ENCODE measurements at places on chromosomes 1 and 21. TPM values are rescaled to one million over a fixed set of nuclear protein-coding genes. Genes with fewer than 3 reads are reported as not detected.

KIF2C gene
- total RNA-seq: 3.3 TPM

VCAM1 gene
- total RNA-seq: 0.72 TPM

PGLYRP3 gene
- total RNA-seq: 34.2 TPM

CD5L gene
- not detected for total RNA-seq

MAN1C1 gene
- 7.3 TPM for total RNA-seq

SGIP1 gene
- total RNA-seq: 0.72 TPM

CAPZA1 gene
- total RNA-seq: 218 TPM

SOX13 gene
- 10.1 TPM for total RNA-seq

ADAMTS5 gene
- 6.1 TPM for total RNA-seq

NTMT2 gene
- total RNA-seq: not detected

RHBDL2 gene
- total RNA-seq: 5.9 TPM

DNA sequence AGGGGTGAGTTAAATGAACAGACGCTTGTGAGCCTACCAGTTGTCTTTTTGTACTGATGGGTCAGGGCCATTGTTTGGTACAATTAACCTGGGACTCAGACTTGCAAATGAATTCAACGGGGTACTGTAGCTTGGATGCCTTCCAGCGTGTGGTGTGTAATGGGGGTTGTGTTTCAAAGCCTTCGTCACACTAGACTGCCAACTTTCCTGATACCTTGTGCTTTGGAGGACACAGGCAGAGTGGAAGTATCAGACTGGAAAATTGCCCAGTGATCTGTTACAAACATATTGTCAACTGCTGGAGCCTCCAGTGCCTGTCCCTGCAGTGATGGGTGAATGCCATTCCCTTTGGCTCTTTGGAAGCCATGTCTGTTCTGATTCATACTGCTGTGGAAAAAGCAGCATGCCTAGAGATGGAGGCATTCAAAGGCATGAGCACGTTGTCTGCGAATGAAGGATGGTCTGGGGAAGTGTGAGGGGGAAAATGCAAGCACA, 384.5 kb downstream of the LMX1A start:
- no peak for DNase-seq

- DNase-seq: peak; percentile 34
Measured at GRCh38 chr1:21966247-21967000, 10.4 kb upstream of the CELA3B start.

GRCh38 chr21:34619841-34620665, 5.1 kb upstream of the RCAN1 start:
- peak; percentile 20 for DNase-seq

- DNase-seq: no peak
Measured at GRCh38 chr21:39094847-39095579, 88.2 kb downstream of the PSMG1 start.

DNA sequence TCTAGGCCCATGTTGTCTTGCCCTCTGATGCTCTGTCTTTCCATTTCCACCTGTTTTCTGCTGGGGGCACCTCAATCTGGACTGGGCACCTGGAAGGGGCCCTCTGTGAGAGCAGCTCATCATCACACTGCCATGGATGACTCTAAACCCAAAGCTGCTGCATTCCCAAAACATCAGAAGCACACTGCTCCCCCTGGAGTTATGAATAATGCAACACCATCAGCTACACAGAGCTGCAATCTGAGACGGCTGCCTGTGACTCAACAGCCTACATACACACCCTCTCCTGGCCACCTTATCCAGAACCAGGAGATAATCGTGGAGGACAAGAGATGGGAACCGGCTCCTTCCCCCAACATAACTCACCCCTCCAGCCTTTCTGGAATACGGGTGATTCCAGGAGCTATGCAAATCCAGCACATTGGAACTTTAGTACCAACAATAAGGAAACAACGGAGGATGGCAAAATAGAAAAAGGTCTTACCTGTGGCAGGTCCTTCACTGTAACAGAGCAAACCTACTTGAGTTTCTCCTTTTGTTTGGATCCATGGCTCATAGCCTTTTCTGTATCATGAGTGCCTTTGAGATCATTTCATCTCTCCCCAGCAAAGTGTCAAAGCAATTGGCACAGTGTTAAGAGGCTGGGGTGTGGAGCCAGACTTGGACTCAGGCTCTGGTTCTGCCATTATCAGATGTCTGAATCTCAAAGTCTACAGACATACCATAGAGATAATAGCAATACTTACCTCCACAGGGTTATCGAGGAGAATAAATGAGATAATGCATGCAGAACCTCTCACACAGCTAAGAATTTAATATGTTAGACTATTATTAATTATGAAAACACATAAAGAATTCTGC, 29.3 kb downstream of the AK2 start:
- DNase-seq: no peak

DNA sequence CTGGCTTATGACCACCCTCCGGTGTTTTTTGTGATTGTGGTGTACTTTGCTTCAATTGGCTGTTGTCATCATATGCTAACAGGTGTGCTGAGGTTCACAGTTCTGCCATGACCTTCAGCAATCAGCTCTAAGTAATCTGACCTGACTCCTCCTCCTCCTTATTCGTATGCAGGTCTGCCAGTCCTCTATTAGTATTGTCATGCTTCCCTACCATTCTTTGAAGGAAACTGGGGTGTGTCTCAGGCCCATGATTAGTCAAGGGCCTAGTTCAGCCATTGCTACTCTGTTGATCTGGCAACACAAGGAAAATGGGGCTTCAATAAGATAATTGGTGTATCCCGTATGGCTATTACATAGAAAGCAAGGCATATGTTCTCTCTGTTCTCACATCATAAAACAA, 332.3 kb upstream of the DPYD start:
- no peak for DNase-seq

GRCh38 chr1:221845650-221846371, 103.9 kb upstream of the DUSP10 start:
- DNase-seq: no peak

GRCh38 chr1:109299558-109300343, 7.1 kb downstream of the MYBPHL start:
- DNase-seq: no peak

DNA sequence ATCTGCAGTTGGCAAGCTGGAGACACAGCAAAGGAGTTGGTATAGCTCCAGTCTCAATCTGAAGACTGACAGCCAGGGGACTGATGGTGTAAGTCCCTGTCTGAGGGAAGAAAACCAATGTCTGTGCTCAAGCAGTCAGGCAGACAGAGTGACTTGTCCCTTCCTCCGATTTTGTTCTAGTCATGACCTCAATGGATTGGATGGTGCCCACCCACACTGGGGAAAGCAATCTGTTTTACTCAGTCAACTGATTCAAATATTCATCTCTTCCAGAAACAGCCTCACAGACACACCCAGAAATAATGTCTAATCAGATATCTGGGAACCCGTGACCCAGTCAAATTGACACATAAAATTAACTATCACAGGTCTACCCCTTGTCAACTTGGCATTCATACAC, 11.9 kb upstream of the MRPL39 start:
- no peak for DNase-seq

GRCh38 chr1:234135501-234135900, 231.0 kb downstream of the SLC35F3 start:
- no peak for DNase-seq

DNA sequence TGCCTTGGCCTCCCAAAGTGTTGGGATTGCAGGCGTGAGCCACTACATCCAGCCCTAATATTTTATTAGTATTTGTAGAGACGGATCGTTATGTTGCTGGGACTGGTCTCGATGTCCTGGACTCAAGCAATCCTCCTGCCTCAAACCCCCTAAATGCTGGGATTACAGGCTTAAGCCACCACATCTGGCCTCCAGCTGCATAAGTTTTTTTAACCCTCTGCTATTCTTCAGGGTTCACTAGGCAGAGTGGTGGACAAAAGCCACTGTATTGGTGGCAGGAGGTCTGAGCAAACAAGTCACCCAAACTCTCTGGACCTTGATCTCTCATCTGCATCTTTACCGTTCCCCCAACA, 10.1 kb upstream of the CLIC4 start:
- no peak for DNase-seq

DNA sequence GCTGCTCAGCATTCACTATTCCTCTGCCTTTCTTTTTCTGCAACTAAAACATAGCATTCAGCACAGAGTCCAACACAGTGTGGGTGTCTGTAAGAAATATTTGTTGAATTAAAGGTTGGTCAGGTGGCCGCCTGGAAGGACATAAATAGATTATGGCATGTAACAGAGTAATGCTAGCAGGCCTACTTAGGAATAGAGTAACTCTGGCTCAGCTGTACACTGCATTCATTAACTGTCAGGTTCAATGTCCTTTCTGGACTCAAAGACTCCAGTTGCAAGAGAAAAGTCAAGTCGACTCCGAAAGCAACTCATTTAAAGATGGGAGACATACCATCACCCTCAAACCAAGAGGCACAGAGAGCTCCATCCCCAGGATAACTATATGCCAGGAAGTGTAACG, 116.0 kb downstream of the LMX1A start:
- no peak for DNase-seq

GRCh38 chr1:224864006-224864405, 65.5 kb upstream of the DNAH14 start:
- DNase-seq: no peak

GRCh38 chr1:151828921-151829320, 2.7 kb downstream of the RORC start:
- no peak for DNase-seq

- no peak for DNase-seq
Measured at GRCh38 chr1:22517956-22518355, 45.3 kb upstream of the EPHA8 start.

DNA sequence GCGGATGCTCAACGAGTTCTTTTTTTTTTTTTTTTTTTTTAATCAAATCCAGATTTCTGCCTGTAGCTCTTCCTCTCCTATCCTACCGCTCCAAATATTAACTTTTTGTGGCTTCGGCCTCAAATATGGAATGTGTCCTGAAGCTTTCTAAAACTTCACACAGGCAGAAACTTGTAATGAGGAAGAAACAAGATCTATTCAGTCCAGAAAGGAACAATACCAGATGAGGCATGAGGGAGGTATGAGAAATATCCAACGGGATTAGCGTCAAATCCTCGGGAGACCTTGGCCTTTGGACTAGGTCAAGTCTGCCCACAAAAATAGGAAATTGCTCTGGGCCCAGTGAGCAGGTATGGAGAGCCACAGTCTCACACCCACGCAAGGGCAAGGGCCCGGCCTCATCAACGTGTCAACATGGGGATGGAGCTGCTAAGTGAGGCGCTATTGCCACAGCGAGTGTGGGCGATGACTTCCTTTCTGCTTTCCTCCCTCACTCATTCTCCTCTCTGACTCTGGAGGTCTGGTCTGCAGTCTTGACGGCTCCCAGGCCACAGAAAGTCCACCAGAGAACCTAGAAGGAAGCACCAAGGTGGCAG, 66.6 kb downstream of the BCAR3 start:
- DNase-seq: no peak

- DNase-seq: no peak
Measured at GRCh38 chr21:39392981-39393380, 44.1 kb upstream of the HMGN1 start.

- DNase-seq: no peak
Measured at GRCh38 chr21:34148826-34149558, 75.6 kb downstream of the MRPS6 start.

GRCh38 chr21:42754270-42754933, 101.0 kb downstream of the PDE9A start:
- DNase-seq: no peak

DNA sequence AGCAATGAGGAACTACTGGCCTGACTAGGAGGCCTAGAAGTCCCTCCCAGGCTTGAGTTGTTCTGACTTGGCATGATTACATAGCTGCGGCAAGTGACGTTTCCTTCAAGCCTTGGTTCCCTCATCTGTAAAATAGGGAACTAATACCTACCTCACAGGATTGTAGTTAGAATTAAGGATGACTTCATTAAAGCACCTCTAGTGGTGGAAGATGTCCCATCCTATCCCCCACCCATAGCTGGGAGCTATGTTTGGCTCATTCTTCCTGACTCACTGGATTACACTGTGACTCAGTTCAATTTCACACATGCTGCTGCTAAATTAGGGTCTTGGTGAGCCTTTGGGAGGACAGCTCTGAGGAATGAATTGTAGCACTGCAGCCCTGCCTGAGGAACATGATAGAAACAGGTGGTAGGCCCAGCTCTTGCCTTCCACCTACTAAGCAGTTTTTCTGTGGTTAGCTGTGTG, 6.0 kb upstream of the SHISA4 start:
- DNase-seq: no peak

GRCh38 chr1:10178597-10179405, 31.6 kb upstream of the KIF1B start:
- no peak for DNase-seq

DNA sequence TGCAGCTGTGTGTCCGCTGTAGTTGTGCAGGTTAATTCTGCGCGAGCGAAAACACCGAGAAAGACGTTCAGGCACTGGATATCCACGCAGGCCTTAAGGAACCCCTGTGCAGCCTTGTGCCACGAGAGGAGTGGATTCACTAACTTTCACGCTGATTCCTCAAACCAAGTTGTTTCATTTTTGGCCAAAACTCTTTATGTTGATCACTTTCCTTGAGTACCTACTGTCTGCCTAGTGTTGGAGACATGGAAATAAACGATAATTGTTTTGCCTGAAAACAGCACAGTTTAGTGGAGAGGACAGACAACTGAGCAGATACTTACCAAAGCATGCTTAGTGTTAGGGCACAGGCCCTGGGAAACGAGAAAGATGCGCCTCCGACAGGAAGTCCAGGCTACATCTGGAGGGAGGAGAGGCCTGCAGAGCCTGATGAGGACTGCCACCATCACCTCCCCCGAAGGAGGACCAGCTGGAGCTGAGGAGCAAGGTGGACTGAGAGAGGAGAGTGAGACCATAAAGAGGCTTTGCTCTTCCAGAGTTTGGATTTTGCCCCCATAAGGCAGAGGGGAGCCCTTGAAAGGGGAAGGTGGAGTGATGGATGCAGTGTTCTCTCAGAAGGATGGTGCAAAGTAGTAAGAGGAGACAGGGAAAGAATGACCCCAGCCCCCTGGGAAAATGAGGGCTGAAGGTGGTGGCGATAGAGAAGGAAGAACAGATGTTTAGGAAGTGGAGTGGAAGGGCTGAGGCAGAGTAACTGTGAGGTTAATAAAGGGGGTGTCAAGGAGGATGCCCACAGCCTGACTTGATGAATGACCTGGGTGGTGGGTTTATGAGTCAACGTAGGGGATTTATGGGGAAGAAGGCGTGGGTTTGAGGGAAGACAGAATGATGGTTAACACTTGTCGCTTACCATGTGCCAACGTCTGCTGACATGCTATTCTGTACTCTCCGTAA, 956 bp upstream of the SCAF4 start:
- no peak for DNase-seq

DNA sequence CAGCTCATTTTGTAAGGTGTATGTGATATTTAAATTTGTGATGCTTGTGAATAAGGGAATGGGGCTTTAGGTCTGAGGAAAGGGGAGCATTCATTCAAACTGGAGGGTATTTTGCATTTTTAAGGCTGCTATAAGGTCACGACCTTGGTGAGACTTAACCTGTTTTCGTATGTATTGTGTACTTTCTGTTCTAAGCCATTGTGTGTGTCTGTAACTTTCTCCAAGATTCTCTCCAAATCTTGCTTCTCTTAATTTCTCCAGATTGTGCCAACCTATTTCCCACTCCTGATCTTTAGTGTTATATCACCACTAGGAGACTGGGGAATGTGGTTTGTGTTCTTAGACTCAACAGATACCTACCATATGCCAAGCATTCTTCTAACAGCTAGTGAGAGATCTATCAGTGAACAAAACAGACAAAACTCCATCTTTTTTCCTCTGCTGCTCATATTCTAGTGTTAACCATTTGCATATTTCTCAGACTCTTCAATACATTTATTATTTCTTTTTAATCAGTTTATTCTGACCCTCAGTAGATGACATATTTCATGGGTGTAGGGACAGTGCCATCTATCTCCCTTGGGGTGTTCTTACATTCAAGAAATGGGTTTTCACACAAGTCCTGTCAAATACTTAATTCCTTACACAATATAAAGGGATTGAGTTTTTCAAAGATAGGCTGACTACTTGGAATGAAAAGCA, 27.5 kb downstream of the ATP1B1 start:
- no peak for DNase-seq

GRCh38 chr21:25838809-25839208, 104.0 kb downstream of the GABPA start:
- DNase-seq: no peak
